ENCODE measurements at places on chromosomes 2 and 18.

DNA sequence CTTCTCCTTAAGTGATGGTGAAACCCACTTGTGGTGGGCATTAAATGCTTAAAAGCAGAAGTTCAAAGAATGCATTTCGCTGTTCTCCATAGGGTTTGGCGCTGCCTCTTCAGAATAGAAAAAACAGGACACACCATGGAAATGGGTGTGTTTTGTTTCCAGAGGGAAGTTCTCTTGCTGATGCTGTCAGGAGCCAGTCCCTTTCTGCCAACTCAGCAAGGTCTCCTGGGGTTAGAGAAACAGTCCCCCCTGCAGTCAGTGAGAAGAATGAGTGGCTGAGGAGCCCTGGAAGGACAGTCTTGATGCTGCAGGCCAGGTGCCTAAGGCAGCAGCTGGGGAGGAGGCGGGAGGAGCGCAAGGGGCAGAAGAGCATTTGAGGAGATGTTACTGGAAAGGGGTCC is 37.8 kb upstream of the ASAP2 start:
- no peak for DNase-seq

DNA sequence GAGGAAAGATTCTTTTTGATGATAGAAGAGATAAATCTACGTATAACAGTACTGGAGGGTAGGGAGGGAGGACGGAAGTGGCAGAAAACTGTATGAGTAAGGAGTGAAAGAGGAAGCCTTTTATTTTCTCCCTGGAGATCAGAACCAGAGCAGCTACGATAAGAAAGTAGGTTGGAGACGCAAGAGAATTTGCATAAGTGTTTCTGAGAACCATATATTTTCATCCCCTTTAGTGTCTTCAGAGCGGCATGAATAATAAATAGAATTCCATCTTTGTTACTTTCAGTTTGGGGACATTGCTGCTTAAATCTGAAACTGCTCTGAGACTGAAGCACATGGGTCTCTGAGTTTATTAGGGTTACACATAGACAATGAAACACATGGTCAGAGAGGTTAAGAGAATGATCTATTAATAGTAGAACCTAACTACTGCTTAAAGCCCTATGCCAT is 230.2 kb upstream of the TNP1 start:
- no peak for DNase-seq

DNA sequence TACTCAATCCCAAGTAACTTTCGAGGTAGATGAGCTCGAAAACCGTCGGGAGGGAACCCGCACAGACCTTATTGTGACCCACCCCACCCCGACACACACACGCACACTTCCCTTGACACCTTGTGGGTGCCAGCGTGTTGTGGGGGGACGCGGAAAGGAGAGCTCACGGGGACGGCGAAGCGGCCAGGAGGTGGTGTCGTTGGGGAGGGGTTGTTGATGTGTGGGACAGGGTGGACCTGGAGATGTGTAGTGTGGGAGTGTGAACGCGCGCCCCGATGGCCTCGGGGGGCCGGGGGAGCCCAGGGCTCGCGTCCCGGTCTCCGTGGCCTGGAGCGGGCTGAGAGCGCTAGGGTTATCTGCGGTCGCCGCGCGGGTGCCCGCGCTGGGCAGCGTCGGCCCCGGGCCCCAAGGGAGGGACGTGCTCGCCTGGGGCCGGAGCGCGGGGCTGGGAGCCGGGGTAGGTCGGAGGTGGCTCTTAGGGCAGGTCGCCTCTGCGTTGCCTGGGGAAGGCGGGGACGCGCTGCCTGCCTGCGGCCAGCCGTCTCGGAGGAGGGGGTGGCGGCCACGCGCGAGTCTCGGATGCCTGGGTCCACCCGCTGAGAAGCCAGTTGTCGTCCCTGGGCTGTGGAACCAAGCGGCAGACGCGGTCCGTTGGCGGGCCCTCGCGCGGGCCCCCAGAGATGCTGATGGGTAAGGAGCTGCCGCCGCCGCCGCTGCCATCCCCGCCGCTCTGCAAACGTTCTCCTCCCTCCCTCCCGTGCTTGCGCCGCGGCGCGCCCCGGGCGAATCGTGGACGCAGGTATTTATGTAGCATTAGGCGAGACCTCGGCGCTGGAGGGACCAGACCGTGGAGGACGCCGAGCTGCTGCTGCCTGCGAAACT is 1.6 kb downstream of the KLHL29 start:
- DNase-seq: no peak

DNA sequence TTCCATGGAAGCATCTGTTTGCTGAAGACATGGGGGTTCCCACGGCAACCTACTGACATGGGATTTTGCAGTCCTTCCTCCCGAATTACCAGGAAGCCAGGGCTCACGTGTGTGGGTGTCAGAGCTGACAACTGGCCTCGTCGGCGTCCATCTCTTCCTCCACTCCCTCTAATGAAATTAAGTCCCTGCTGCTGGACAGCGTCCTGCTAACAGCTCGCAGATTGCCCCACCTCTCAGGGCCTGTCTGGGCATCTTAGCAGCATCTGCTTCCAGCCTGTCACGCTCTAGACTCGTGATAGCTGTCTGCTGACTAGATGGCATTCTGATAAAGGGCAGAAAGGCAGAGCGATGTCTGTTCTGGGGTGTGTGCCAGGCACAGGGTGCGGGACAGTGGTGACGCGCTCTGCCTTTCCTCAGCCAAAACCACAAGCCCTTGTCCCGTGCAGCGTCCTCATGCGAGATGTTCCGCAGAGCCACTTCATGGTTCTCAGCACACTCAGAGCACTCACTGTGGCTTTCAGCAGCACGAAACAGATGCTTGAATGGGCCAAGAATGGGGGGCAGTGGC is 161.1 kb downstream of the ARL4C start:
- no peak for DNase-seq

DNA sequence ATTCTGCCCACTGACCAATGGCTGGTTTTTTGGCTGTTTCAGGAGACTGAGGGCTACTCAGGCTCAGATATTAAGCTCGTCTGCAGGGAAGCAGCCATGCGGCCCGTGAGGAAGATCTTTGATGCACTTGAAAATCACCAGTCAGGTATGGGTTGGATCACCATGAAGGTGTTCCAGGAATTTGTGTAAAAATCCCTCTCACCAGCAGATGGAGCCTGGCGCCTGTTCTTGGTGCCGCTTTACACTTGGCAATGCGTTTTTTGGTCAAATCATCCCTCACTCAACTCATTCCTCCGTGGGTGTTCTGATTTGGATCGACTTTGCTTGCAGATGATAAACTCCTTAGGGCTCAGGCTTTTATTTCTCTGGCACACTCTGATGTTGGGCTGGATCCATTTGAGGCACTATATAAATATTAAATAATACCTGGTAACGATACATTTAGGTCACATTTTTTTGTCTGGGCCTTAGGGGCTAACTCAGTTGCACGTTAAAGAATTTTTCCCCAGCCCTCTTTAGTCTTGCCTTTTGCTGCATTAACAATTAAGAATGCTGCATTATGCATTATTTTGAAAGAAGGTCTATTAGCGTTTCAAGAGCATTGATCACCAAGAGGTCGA is 50.0 kb downstream of the HDHD2 start:
- no peak for DNase-seq

DNA sequence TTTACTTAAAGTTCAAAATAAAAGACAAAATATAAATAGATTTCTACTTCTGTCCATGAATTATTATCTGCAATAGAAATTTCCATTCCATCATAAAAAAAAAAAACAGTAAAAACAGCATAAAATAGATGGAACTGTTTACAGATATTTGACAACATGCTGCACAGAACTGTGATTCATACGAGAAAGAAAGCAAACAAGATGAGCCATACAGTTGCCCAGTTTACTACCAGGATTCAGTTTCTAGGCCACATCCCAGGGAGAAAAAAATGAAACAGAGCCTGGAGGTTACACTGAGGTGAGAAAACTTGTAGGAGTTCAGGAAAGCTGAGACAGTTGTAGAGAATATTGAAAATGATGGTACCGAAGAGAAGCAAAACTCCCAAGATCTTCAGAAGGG is 1426.9 kb upstream of the ACVR2A start:
- no peak for DNase-seq

DNA sequence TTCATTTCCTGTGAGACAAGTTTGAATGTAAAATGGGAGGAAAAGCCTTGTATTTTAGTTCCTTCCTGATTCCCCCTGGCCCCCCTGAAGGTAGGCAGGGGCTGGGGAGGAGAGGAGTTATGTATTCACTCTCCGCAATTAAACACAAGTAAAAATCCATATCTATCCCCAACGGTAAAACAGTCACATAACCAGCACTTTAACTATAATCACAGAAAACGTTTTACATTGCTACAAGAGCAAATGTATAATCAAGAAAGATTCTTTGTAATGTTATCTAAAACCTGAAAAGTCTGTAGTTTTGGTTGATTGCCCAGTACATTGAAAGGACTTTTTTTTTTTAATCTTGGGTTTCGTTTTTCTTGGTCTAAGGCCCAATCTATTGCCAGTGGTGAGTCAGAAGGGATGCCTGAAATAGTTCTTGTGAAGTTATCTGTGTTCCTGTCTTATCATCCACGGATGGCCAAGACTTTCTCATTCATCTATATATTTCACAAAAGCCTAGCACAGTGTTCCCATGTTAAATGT is 34.5 kb upstream of the CCNYL1 start:
- DNase-seq: peak; percentile 62

DNA sequence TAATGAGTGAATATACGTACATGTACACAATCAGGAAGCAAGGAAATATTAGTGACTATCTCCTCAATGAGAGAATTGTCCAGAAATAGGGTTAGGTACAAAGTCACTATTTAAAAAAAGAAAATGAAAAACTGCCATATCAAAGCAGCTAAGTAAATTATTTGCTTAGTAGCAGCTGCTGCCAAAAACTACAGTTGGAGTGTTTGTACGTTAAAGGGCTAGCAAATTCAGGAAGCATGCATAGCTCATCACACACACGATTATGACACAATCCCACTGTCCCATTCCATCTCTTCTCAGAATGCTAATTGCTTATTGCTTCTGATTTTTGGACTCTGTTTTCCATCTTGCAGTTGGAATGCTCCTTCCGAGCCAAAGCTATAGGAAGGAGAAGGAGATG is 2012.5 kb upstream of the LRRTM1 start:
- DNase-seq: no peak

- no peak for DNase-seq
Observed at GRCh38 chr2:139083121-139083520, 302.9 kb upstream of the NXPH2 start.

Measured in H54 (cell line).